ENCODE measurements at places on chromosomes 7 and 10.
A peak's percentile ranks its signal among the peaks of the same experiment; 100 is the strongest.

DNA sequence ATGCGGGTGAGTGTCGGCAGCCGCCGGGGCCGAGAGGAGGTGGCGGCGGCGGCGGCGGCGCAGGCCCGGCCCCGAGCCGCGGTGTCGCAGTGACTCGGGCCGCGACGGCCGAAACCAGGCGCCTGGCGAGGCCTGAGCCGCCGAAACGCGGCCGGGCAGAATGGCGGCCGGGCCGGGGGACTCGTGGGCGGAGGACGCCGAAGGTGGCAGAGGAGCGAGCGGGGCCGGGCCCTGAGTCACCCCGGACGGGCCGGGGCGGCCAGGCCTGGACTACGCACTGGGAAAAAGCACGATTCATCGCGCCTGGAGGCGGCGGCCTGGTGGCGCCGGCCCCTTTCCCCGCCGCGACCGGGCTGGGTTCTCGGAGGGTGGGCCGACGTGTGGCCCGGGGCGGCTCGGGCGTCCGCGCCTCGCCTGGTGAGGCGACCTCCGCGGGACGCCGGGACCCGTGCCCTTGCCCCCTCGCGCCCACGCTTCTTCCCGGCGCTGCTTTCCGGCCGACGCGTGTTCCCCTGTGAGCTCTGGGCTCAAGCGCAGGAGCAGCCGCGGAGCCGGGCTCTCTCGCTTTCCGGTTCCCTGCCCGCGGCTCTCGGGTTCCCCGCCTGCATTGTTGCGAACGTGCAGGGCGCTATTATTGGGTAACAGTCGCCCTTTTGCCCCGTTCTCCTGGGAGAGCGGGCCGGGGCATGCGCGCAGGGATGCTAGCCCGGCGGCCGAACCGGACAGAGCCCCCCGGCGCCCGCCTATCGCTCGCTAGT is 500 bp downstream of the CUL1 start:
- peak; percentile 77 for DNase-seq

DNA sequence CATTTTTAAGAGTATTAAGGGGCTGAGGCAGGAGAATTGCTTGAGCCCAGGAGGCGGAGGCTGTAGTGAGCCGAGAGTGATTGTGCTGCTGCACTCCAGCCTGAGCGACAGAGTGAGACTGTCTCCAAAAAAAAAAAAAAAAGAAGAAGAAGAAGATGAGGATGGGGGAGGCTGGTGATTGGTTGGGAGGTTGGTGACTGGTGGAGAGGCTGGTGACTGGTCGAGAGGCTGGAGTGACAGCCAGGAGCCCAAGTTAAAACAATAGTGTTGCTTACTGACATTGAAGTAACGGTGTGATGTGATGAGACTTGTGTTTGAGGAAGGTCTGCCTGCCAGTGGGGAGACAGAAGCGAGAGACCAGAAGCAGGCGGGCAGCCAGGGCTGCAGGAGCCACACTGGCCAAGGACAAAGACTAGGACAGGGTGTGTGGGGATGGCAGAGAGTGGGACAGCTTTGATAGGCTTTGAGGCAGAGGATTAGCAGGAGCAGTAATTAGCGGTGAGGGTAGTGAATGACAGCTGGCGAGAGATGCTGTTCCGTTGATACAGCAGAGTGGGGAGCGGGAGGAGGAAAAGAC is 4.9 kb downstream of the SRRT start:
- DNase-seq, result no peak

GRCh38 chr7:1053002-1053411 is 8.7 kb downstream of the GPR146 start:
- peak; percentile 27 for DNase-seq

DNA sequence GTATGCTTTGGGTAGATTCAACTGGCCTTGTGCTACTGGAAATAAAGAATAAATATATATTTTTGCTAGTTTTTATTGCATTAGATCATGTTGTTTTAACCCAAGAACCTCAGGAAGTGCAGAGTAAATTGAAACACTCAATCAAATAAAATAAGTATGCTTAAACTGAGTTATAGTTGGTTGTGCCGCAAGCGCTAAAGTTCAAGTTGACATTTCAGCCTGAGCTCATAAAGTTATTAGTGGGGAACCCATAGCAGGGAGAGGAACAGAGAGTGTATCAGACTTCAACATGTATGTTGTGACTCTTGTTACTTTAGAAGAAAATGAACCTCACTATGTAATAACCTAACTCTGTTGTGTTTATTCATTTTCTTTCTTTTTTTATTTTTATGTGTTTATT is 25.2 kb upstream of the BAMBI start:
- no peak for DNase-seq

GRCh38 chr7:45973725-45974532 is 52.9 kb upstream of the IGFBP3 start:
- DNase-seq, result no peak

DNA sequence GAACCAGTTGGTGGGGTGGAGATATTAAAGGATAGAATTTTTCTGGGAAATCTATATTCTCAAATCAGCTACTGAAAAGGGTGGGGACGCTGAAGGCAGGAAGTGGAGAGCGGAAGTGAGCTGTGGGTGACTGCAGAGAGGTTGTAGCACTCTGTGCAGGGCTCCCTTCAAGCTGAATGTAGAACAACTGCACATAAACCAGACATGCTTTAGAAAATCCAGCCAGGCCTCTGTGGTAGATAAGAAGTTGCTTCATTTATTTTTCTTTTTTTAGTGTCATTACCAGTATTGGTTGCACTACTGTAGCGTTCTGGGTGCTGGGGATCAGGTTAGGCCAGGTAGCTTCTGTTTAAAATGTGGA is 127.8 kb downstream of the CELF2 start:
- DNase-seq, result no peak

GRCh38 chr10:115964827-115965226 is 308.2 kb downstream of the GFRA1 start:
- no peak for DNase-seq

- peak; percentile 78 for DNase-seq
Observed at GRCh38 chr10:52949899-52950298, 177.3 kb upstream of the MBL2 start.

- peak; percentile 90 for DNase-seq
Observed at GRCh38 chr7:155466814-155467733, 9.1 kb downstream of the EN2 start.

- no peak for DNase-seq
Observed at GRCh38 chr7:131967216-131967730, 410.8 kb upstream of the PODXL start.

- DNase-seq, result no peak
Observed at GRCh38 chr10:65430979-65431378, 1494.9 kb upstream of the LRRTM3 start.

GRCh38 chr10:83801983-83802382 is 337.3 kb upstream of the GHITM start:
- no peak for DNase-seq

DNA sequence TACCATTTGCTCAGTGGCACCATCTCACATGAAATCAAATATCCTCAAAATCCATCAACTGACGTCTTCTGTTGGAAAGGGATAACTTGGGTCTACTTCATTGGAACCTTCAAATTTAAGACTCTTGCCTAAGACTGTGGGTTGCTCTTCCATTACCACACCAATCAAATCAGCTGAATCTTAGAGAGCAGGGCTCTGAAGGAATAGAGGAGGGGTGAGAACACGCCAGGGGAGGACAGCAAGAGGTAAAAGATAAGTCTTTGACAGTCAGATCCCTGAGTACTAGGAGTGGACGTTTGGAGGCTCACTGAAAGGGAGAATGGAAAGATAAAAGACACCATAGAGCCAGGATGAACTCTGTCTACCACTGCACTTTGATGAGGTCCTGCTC is 107.5 kb downstream of the CCDC71L start:
- no peak for DNase-seq

Measured in ELF-1 (cell line).